ENCODE measurements at places on chromosomes 12 and 14. TPM values are rescaled to one million over a fixed set of nuclear protein-coding genes. Genes with fewer than 3 reads are reported as not detected.

Gene HOXC6
- total RNA-seq = 2.3 TPM

Gene STXBP6
- 10.0 TPM for total RNA-seq

Gene ACSM4
- not detected for total RNA-seq

DNA sequence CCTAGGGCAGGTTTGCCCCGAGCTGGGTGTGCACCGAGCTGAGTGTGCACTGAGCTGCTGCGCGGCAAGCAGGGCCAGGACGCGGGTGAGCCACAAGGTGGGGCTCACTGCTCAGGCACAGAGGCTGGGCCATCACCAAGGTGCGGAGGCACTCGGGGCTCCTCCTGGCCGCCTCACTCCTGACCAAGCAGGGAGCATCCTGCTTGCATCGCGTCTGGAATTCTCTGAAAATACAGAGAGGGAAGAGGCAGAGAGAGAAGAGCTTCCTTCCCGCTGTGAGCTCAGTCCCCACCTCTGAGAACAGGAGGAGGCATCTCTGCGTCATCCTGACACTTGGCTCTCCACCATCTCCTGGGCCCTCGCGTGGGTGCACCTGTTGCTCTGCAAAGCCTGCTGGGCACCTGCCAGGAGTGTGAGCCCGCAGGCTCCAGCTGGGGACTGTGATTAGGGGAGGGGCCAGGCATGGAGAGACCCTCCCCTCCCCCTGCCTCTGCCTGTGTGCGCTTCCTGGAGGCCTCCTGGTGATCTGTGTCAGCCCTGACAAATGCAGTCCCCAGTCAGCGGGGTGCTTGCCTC, 116.3 kb downstream of the GLT1D1 start:
- no peak for DNase-seq

DNA sequence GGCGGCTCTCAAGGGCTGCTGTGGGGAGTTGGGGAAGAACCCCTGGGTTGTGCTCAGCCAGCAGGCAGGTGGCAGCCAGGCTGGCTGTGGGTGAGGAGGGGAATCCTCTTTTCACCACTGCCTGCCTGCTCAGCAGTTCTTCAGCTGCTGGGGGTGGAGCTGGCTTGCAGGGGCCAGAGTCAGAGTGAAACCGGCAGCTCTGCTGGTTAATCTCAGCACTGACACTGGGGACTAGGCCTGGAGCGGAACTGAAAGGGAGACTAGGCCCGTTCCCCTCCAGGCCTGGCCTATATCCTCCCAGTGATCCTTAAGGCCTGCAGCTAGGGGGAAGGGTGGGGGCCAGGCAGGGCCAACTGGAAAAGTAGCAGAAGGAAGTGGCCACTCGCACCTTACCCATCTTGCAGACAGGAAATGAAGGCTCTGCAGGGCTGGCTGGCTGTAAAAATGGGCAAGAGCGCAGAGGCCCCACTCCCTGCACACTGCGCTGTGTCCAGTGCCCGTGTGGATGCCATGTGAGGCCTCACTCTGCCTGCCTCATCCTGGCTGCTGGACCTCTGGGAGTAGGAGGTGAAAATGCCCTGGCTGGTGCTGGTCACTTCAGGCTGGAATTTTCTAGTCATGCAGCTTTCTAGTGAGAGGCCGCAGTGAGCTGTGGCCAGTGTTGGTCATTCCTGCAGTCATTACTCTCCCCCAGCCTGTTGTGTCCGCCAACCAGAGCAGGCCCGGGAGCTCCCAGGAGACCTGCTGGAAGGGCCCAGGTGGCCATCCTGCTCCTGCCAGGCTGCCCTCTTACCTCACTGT, 39.4 kb downstream of the SH2B3 start:
- peak; percentile 54 for DNase-seq

DNA sequence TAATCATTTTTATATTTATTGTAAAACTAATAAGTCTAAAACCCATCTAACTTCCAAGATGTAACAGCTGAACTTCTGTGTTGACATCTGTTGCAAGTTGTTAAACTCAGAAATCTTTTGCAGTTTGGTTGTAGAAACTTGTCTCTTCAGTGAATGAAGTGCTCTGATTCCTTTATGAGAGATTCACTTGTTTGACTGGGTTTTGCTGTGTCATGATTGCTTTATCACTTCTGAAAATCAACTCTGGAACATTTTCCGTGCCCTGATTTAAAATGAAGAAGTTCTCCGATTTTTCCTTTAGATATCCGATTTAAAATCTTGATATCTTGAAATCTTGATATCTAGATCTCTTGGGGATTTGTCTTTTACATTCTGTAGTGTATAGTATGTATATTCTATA, 65.1 kb downstream of the DIP2B start:
- DNase-seq = no peak

DNA sequence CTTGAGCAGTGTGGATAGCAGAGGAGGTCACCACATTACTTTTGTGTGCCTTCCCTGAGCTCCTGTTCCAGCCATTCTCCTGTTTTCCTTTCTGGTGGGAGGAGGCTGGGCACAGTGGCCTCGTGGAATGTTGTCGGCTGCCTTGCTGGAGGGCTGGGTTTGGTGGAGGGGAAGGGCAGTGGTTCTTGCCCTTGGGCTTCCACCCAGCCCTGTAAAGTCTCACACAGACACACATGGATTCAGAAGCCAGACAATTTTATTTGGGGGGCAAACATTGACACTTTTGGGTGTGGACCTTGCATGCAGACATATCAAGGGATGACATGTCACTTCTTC, 866 bp downstream of the NPFF start:
- DNase-seq = no peak

DNA sequence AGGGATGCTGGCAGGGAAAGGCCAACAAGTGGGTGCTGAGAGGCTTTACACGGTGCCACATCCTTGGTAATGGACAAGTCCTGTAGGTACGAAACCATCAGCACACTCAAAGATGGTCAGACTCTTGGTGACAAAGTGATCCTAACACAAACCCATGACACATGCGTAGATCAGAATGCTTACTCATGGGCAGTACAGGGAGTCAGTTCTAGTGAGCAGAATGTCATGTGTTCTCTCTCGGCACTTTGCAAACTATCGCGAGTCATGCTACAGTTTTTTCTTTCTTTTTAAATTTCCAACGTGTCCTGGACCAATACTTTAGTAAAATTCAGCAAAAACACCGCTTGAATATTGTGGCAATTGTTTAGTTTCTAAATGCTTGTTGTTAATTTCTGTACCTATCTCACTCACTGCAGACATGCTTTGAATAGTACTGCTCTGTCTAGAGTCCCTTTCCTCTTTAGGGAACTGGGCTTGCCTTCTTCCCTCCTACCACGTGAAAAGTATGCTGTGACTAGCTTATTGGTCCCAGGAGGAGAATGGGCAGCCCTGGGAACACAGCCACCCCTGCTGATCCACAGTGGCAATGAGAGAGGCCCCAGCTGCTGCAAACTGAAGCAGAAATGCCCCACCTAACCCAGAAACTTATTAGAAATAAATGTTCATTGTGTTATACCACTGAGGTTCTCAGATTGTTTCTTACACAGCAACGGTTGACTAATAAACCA, 62.4 kb downstream of the UBR7 start:
- no peak for DNase-seq

DNA sequence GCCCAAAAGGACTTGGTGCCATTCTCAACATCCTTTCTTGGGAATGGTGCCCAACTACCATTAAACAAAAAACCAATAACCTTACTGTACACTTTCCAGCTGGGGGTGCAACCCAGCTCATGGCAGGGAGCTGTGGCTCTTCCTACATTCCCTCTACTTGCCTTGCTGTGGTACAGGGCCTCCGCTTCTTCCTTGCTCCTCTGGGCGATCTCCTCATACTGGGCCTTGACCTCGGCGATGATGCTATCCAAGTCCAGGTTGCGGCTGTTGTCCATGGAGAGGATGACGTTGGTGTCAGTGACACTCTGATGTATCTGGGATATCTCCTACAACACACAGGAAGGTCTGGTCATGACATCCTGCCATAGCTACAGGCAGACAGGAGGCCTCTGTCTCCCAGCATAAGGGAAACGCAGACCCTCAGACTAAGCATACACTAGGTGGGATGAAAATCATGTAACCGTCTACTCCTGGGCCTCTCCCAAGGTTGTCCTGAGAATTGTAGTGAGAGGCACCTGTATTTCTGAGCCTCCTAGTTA, 3.9 kb downstream of the KRT2 start:
- no peak for DNase-seq

DNA sequence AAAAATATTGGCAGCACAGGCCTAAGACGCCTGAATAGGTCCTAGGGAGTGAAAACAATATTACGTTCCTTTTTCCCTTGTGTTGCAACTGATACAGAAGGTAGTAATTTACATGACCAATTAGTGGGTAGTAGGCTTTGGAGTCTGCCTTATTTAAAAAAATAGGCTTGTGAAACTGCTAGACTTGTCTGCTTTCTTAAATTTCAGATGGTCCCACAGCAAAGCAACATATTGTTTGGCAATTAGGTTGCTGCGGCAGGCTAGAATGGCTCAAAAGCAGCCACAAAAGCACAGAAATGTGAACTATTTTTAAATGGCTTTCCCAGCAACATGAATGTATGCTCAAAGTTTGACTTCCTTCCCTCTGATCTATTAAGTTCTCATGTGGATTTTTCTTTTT, 211.9 kb downstream of the TTC8 start:
- DNase-seq = no peak

GRCh38 chr14:75770635-75771034, 109.6 kb downstream of the TTLL5 start:
- no peak for DNase-seq

DNA sequence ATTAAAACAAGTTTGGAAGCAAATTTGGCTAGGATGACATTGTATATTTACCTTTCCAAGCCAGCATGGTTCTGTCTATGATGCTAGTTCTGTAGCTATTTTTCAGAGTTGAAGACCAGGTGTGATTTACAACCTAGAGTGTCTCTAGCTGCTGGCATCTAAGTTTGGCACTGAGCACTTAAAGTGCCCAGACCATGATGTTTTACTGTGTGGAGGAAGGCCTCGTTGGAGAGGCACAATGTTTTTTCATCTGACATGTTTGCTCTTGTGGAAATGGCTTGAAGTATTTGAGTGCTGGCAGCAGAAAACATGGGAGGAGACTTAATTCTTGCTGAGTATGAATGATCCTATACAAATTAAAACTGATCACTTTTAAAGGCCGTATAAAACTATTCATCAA, 13.0 kb upstream of the C12orf71 start:
- DNase-seq = no peak
